ENCODE measurements at places on chromosomes 7 and 10. TPM values are rescaled to one million over a fixed set of nuclear protein-coding genes. Genes with fewer than 3 reads are reported as not detected.

GDI2 gene
- 320 TPM for total RNA-seq

CHCHD1 gene
- total RNA-seq: 22.5 TPM

UMAD1 gene
- 5.7 TPM for total RNA-seq

BTBD16 gene
- total RNA-seq: 0.23 TPM

WAPL gene
- total RNA-seq: 41.8 TPM

IGFBP1 gene
- 3.0 TPM for total RNA-seq

POLD2 gene
- 39.9 TPM for total RNA-seq

ZNF467 gene
- 64.2 TPM for total RNA-seq

SKIDA1 gene
- 5.9 TPM for total RNA-seq

HGF gene
- total RNA-seq: 0.82 TPM

RSPH10B2 gene
- total RNA-seq: 0.51 TPM

GPR15LG gene
- not detected for total RNA-seq

IGF2BP3 gene
- 92.8 TPM for total RNA-seq

PIP gene
- not detected for total RNA-seq

GHRHR gene
- total RNA-seq: 7.5 TPM

DUSP5 gene
- total RNA-seq: 46.0 TPM

SRI gene
- total RNA-seq: 182 TPM

RBP3 gene
- total RNA-seq: not detected

SPDYE5 gene
- not detected for total RNA-seq

NPFFR1 gene
- total RNA-seq: not detected

MMD2 gene
- total RNA-seq: not detected

DNA2 gene
- 14.5 TPM for total RNA-seq

PRKAR2B gene
- total RNA-seq: 28.4 TPM

FBH1 gene
- total RNA-seq: 95.2 TPM

C10orf62 gene
- total RNA-seq: not detected

GRM3 gene
- not detected for total RNA-seq

PRTFDC1 gene
- total RNA-seq: 17.5 TPM

OR2A7 gene
- total RNA-seq: 2.6 TPM

PNLIPRP3 gene
- total RNA-seq: not detected

PAOX gene
- 6.6 TPM for total RNA-seq

ASAH2 gene
- total RNA-seq: 1.7 TPM

OPN4 gene
- total RNA-seq: not detected

CLRN3 gene
- 0.31 TPM for total RNA-seq

INMT gene
- total RNA-seq: 1.4 TPM

RET gene
- 0.28 TPM for total RNA-seq

RBP4 gene
- total RNA-seq: not detected

APBB1IP gene
- not detected for total RNA-seq
